Natural killer cell treated with Interleukin-12 subunit alpha and Interleukin-12 subunit beta and Interleukin-15 and Interleukin-18, amount 100 ng/mL, for 72 hours (primary cell): ENCODE measurements at places on chromosomes 7 and 10. TPM values are rescaled to one million over a fixed set of nuclear protein-coding genes. Genes with fewer than 3 reads are reported as not detected.

- H3K4me1 ChIP-seq: peaks cover 1% of the 10 kb centered on the region
- H3K27me3 ChIP-seq: no peaks in the 10 kb centered on the region
- H3K36me3 ChIP-seq: no peaks in the 10 kb centered on the region
- DNase-seq: no peak
- H3K4me3 ChIP-seq: no peak overlapping the region
- H3K27ac ChIP-seq: no peak overlapping the region
These were observed 60.8 kb downstream of the RHOBTB1 start for GRCh38 chr10:60883187-60883586.

- DNase-seq: no peak
- H3K36me3 ChIP-seq: no peaks in the 10 kb centered on the region
- H3K4me1 ChIP-seq: no peaks in the 10 kb centered on the region
These were observed 54.7 kb downstream of the STEAP1B start for GRCh38 chr7:22445140-22445743.

ZNF282 gene
- 37.4 TPM for total RNA-seq

GRCh38 chr7:38070718-38071117 is 107.3 kb upstream of the STARD3NL start:
- no peak overlapping the region for H3K4me3 ChIP-seq
- H3K4me1 ChIP-seq: no peaks in the 10 kb centered on the region
- H3K27ac ChIP-seq: no peak overlapping the region
- DNase-seq: no peak

- DNase-seq: no peak
- no peaks in the 10 kb centered on the region for H3K4me1 ChIP-seq
- no peaks in the 10 kb centered on the region for H3K27me3 ChIP-seq
- no peak overlapping the region for H3K4me3 ChIP-seq
- H3K36me3 ChIP-seq: no peaks in the 10 kb centered on the region
- H3K27ac ChIP-seq: no peak overlapping the region
These were observed 55.4 kb upstream of the CDC14C start for GRCh38 chr7:48868916-48869315.

- no peaks in the 10 kb centered on the region for H3K36me3 ChIP-seq
- H3K4me3 ChIP-seq: no peak overlapping the region
- H3K27ac ChIP-seq: no peak overlapping the region
- H3K27me3 ChIP-seq: no peaks in the 10 kb centered on the region
These were observed 91.6 kb downstream of the PPP1R9A start for GRCh38 chr7:94999069-94999351.

- H3K27ac ChIP-seq: no peak overlapping the region
- no peaks in the 10 kb centered on the region for H3K36me3 ChIP-seq
- no peak overlapping the region for H3K4me3 ChIP-seq
- no peaks in the 10 kb centered on the region for H3K27me3 ChIP-seq
- DNase-seq: no peak
These were observed 170.4 kb downstream of the DKK1 start for GRCh38 chr10:52484206-52485065.

ALOX5 gene
- 7.5 TPM for total RNA-seq

GPR26 gene
- total RNA-seq: not detected

CLDN3 gene
- total RNA-seq: not detected

- H3K4me1 ChIP-seq: no peaks in the 10 kb centered on the region
- H3K27me3 ChIP-seq: peaks cover 5% of the 10 kb centered on the region
- H3K36me3 ChIP-seq: no peaks in the 10 kb centered on the region
- no peak overlapping the region for H3K4me3 ChIP-seq
These were observed 218.7 kb downstream of the WDR37 start for GRCh38 chr10:1274701-1275544.

IDI2 gene
- total RNA-seq: not detected

- H3K4me1 ChIP-seq: peaks cover 47% of the 10 kb centered on the region
- H3K27me3 ChIP-seq: no peaks in the 10 kb centered on the region
- H3K36me3 ChIP-seq: no peaks in the 10 kb centered on the region
- H3K4me3 ChIP-seq: peak overlapping the region; percentile 1
- no peak for DNase-seq
- H3K27ac ChIP-seq: peak overlapping the region; percentile 91
These were observed 107.2 kb upstream of the PPIF start for GRCh38 chr10:79239924-79240581.

ZNF804B gene
- total RNA-seq: not detected

- no peaks in the 10 kb centered on the region for H3K4me1 ChIP-seq
- no peaks in the 10 kb centered on the region for H3K27me3 ChIP-seq
- H3K4me3 ChIP-seq: no peak overlapping the region
- H3K36me3 ChIP-seq: no peaks in the 10 kb centered on the region
These were observed 444.7 kb upstream of the PODXL start for GRCh38 chr7:132001146-132001545.
